Ovary (tissue), 10 donors: ENCODE measurements at places on chromosomes 16 and 17.

- DNase-seq: no peak
These were observed 470.1 kb downstream of the SOX9 start for GRCh38 chr17:72590882-72591281.

DNA sequence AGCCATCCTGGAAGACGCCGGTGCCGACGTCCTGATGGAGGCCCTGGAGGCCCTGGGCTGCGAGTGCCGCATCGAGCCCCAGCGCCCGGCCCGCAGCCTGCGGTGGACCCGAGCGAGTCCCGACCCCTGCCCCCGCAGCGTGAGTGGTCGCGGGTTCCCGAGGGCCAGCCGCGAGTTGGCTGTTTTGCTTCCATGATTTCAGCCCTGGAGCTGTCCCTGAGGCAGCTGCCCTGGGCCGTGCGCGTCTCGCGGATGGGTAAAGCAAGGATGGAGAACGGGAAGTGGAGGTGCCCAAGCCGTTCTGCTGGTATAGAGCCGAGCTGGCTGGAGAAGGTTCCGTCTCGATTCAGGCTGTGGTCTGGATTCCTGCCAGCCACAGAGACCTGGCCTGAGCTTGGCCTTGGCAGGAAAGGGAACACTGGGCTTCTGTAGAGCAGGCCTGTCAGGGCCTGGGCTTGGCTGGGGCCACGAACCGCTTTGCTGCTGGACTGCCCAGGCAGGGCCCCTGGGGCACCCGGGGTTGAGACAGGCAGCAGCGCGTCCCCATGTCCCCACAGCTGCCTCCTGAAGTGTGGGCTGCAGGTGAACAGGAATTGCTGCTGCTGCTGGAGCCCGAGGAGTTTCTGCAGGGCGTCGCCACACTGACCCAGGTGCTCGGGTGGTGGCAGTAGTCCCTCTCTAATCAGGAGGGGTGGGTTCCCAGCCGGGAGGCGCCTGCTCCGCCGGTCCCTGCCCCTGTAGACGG lies 941 bp upstream of the MRPS34 start:
- DNase-seq: no peak

DNA sequence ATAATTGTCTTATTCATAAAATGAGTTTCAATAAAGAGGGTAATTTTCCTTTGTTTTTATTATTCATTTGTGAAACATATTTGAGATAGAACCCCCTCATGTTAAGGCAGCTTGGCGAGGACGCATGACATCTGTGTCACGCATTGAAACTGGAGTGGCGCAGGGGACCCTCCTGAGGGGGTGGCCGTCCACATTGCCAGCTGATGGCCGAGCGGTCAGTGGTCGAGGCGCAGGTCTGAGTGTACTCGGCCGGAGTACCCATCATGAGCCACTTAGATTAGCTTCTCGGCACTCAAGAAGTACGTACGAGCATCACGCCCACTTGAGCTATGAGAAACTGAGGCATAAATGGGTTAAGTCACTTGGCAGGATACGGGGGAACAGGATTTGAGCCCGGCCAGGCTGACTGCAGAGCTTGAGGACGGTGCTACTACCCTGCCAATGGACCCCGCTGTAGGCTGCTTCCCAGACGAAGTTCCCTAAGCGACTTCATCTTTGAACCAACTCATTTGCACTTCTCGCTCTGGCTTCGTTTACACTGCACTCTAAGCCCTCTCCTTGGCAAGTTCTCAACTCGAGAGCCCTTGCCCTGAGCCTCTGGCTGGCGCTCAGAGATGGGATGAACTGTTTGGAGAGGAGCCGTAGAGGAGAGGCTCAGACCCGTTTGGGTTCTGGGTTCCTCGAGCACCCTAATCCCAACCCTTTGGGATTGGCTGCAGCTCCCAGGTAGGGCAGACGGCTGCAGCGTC lies 91.8 kb downstream of the SDK2 start:
- DNase-seq: no peak

GRCh38 chr17:67850991-67851631 lies 25.8 kb downstream of the BPTF start:
- DNase-seq: no peak

GRCh38 chr17:60601447-60602384 lies 1.7 kb downstream of the PPM1D start:
- peak; percentile 57 for DNase-seq

DNA sequence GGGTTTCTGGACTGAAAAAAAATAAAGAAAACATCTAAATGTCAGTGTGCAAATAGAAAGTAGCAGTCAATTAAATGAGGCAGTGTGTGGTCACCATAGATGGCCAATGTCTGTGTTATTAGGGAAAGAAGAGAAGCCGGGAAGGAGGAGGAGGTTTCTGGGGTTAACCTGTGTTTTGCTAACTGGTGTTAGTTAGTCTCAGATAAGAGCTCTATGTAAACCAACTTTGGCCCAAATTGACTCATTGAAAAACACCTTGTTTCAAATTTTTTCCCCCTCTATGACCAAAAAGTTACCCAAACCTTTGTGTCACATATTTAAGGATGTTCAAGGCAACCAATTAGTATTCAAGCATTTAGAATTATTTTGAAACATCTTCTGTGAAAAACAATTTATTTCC lies 530.9 kb downstream of the MAF start:
- DNase-seq: no peak

DNA sequence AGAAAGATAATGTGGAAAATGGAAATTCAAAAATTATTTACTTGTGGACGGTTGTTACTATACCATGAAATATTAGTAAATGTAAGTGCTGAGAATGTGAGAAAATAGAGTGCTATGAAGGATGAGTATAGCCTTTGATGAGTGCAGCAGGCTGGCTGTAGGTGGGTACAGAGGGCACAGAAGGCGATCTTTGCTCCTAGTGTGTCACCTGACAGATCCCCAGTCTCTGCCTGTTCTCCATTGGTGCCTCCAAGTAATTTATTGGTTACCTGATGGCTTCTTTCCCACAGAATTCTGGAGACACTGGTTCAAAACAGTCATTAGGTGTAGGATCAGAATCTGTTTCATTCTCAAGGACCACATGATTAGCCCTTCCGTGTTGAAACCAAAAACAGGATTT lies 28.9 kb downstream of the ABCA9 start:
- DNase-seq: no peak

DNA sequence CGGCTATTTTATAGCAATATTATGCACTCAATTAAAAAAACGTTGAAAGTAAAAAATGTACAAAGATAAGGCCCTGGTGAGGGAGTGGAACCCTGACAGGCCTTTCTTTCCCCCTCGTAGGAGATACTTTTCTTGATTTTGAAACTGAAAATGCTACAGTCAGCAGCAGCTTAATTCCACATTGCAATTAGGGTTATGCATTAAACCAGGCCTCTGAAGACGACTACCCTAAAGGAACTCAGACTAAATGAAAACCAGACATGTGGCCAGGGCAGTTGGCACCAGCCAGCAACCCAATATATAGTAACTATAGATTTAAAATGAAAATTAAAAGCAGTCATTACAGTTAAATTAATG lies 463.2 kb upstream of the MAF start:
- no peak for DNase-seq

DNA sequence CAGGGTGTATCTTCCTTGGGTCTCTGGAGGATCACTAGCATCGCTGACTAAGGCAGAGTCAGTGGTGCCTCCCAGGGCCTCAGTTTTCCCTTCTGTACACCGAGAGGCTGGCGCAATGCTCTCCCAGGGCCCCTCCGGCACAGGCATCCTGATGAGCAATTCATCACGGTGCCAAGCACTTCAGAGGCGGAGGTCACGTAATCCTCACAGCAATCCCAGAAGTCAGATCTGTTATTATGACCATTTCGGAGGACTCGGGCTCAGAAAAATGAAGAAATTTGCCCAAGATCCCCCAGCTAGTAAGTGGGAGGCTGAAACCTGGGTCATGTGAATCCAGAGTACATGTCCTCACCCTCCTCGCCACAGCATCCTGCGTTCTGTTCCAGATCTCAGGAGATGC lies 46.5 kb downstream of the AIPL1 start:
- DNase-seq: no peak

GRCh38 chr16:85256190-85256739 lies 144.0 kb upstream of the CIBAR2 start:
- no peak for DNase-seq

DNA sequence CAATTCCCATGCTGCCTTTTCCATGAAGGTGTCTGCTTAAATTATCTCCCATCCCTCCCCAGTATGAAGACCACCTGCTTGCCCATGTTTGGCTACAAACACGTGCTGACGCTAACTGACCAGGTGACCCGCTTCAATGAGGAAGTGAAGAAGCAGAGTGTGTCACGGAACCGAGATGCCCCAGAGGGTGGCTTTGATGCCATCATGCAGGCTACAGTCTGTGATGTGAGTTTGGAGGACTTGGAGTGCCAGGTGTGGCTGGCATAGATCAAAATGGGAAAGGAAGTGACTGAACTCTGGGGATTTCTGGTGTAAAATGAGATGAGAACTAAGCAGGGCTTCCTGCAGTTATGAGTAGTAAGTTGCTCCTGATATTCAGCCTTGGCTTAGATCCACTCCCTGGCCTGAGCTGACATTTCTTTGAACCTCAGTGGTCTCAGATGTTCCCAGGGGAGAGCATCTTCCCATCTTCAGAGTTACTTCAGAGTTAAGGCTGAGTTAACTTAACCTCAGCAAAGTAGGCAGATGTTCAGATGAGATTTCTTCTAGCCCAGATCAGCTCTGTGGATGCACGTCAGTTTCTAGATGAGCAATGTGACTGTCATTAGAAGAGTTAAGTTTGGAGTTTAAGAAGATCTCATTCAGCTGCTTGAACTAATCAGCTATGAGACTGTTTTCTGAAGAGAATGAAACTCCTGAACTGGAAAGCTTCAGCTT lies 32.7 kb downstream of the ITGB3 start:
- no peak for DNase-seq

DNA sequence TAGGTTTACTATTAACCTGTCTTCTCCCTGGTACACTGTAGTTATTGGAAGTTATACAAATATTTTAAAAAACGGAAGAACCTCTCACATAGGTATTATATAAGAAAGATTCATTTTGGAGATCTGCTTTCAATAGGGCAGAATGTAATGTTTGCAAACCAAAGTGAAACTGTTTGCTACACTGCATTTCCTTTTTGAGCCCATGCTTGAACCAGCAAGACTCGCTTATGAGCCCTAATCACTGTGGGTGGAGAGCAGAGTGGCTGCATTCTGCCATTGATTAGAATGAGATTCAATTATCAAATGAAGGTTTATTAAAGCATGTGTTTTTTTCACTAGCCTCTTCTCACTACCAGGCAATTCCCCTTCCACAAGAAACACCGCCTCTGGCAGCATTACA lies 589.7 kb downstream of the CDH11 start:
- DNase-seq: no peak

- no peak for DNase-seq
These were observed 36.0 kb downstream of the RNF157 start for GRCh38 chr17:76204277-76204676.

DNA sequence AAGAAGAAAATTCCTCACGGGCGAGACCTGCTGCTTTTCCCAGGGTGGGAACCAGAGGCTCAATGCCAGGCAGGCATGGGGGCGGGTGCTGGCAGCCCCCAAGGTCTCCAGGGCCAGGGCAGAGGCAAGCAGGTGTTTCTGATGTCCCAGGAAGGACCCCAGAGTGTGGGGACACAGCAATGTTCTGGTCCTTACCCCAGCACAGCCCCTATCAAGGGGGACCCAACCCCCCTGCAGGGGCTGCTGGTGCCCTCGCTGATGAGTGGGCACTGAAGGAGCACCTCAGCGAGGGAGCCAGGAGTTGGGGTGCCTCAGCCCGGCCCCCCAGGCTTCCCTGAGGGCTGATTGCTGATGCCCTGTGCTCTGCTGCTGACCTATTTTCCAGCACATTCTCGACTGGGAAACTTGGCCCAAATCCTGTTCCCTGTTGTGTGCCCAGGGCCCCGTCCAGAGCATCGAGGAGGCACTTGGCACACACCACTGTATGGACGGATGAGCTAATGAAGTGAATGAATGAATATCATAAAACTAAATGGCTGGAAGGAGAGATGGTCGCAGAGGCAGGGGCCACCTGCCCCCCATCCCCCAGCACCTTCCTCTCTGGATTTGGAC lies 2.8 kb downstream of the DBNDD1 start:
- no peak for DNase-seq

- DNase-seq: no peak
These were observed 41.8 kb downstream of the TANGO6 start for GRCh38 chr16:68884861-68885720.

- DNase-seq: peak; percentile 69
These were observed 82.2 kb downstream of the TNRC6C start for GRCh38 chr17:78040440-78041385.

GRCh38 chr16:75458439-75458838 lies 6.0 kb downstream of the TMEM170A start:
- DNase-seq: no peak

DNA sequence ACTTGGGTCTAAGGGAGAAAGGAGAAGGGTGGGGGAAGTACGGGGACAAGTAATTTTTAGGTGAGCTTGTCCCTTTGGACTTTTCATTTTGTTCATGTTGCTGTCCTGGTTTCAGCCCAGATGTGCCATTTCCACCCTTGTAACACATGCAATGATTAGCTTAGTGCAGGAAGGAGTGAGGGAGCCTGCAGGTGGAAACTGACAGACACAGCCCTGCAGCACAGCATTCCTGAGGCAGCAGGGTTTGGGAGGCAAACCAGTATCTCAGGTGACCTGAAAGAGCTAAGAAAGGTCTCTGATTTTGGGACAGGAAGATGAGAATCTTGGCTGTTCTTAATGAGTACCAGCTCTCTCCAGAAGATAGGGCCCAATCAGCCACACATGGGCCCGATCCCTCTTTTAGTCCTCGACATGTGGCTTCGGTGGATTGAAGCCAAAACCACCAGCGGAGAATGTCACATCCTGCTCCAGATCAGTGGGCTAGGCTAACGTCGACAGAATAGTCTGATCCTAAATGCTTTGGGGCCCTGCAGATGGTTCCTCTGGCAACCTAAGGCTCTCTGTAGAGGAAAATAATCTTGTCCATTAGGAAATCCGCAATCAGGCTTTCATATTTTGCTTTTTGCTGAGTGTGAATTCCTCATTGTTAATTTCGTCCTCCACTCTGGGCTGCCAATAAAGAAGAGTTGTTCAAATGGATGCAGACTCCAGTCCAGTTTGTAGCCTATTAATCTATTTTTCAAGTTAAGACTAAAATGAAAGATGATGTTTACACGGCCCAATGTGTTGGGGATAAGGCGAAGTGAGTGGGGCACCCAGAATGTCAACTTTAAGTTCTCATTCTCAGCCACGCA lies 3.8 kb upstream of the RNF157 start:
- no peak for DNase-seq

- peak; percentile 79 for DNase-seq
These were observed 5.4 kb downstream of the MYO1C start for GRCh38 chr17:1486802-1487695.

GRCh38 chr17:45081047-45081703 lies 20.1 kb downstream of the NMT1 start:
- DNase-seq: no peak

GRCh38 chr16:89316701-89317100 lies 99.2 kb downstream of the ZNF778 start:
- no peak for DNase-seq
